ENCODE measurements at places on chromosomes 5 and 9. TPM values are rescaled to one million over a fixed set of nuclear protein-coding genes. Genes with fewer than 3 reads are reported as not detected.

The APBA1 gene
- 12.4 TPM for total RNA-seq

The F12 gene
- 1.4 TPM for total RNA-seq

The SPINK7 gene
- total RNA-seq = not detected

The ARID3C gene
- 0.74 TPM for total RNA-seq

The OSMR gene
- total RNA-seq = 57.2 TPM

The LCN2 gene
- total RNA-seq = not detected

The SLC34A3 gene
- total RNA-seq = not detected

The PNPLA7 gene
- 5.4 TPM for total RNA-seq

The RANBP3L gene
- total RNA-seq = not detected

The FAM221B gene
- not detected for total RNA-seq

The IL33 gene
- total RNA-seq = 73.9 TPM

The SCGB3A2 gene
- total RNA-seq = not detected

The SPAG8 gene
- total RNA-seq = 3.3 TPM

The LCN10 gene
- total RNA-seq = not detected

The HARS1 gene
- 62.9 TPM for total RNA-seq

The TRIM7 gene
- total RNA-seq = 0.74 TPM

The GFI1B gene
- not detected for total RNA-seq

The CHSY3 gene
- 2.9 TPM for total RNA-seq

The CDC20B gene
- not detected for total RNA-seq

The RBM22 gene
- 60.4 TPM for total RNA-seq

The SLC1A3 gene
- 3.7 TPM for total RNA-seq

The SPINK6 gene
- not detected for total RNA-seq

The FOXD4L3 gene
- not detected for total RNA-seq

The BNC2 gene
- 53.3 TPM for total RNA-seq

The NUP214 gene
- 20.2 TPM for total RNA-seq

The PCDHA5 gene
- total RNA-seq = 0.08 TPM

The CIZ1 gene
- 47.8 TPM for total RNA-seq

The PCDHGA2 gene
- 3.9 TPM for total RNA-seq

The TAF1L gene
- not detected for total RNA-seq

The ANKRD33B gene
- 8.3 TPM for total RNA-seq

The SVEP1 gene
- total RNA-seq = 101 TPM

The GAS1 gene
- 25.0 TPM for total RNA-seq

All from fibroblast of the aortic adventitia (primary cell).